Stimulated activated CD4-positive, alpha-beta T cell treated with anti-CD3 and anti-CD28 coated beads, Interleukin-1b, Interleukin-23, amount 100 ng/mL, for 24 hours (primary cell): ENCODE measurements at places on chromosomes 1 and 21.
A peak's percentile ranks its signal among the peaks of the same experiment; 100 is the strongest.

DNA sequence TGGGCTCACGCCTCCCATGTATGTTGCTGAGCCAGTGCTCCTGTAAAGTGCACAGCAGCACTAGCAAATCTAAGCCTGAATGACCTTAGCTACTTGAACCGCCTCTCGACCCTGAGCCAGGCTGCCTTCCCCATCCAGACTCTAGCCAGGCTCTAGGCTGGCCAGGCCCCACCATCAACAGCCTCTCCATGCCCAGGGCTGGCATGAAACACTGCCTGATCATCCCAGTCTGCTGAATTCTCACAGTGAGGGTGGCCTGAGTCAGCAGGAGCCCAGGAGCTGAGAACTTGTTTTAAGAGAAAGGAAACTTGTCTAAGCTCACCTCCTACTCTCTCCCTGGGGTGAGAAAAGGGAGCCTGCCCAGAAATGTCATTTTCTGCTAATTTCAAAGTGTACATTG lies 733.3 kb downstream of the PTPRU start:
- no peak for DNase-seq

DNA sequence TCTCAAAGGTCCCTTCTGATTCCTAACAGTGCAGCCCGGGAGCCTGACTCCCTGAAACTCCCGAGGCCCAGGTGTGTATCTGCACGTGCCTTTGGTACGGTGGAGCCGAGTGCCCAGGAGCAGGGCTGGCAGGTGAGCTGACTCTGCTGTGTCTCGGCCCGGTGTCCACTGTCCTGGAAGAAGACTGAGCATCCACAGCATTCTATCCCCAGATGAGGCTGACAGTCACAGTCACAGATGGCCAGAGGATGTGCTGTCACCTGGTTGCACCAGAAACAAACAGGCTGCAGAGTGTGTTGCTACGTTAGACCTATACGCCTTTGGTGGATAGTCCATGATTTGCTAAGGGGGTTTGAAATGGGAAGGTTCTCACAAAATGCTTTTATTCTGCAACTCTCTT lies 9.8 kb downstream of the ETV3L start:
- no peak for DNase-seq

GRCh38 chr1:85061711-85062424 lies 13.6 kb upstream of the MCOLN3 start:
- DNase-seq: peak; percentile 56

GRCh38 chr1:90955769-90956168 lies 66.1 kb downstream of the ZNF644 start:
- no peak for DNase-seq

DNA sequence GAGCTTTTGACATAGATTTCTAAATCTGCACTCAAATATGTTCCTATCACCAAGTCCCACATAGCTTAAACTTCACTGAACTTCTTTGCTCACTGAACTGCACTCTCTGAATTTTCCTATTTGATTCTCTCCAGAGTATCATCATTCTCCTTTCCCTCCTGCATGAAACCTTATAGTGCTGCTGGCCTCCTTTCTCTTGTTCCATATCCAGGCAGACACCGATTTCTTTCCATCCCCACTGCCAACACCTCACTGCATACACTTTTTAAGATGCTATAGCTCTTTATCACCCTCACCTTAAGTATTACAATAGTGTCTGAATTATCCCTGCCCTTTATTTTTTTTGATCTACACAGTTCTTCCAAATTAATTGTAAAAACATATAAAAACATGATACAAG lies 3.1 kb upstream of the TRIM45 start:
- DNase-seq: no peak

GRCh38 chr1:31257213-31257612 lies 17.5 kb upstream of the NKAIN1 start:
- no peak for DNase-seq
